ENCODE measurements at places on chromosomes 4 and X. TPM values are rescaled to one million over a fixed set of nuclear protein-coding genes. Genes with fewer than 3 reads are reported as not detected.

Gene NDNF
- not detected for total RNA-seq

Gene ACOX3
- total RNA-seq = 35.8 TPM

Gene ZRSR2
- 6.1 TPM for total RNA-seq

Gene MGARP
- 0.37 TPM for total RNA-seq

Gene SOX3
- not detected for total RNA-seq

Gene NRK
- total RNA-seq = 0.35 TPM

Gene MORC4
- total RNA-seq = 17.8 TPM

Gene APELA
- not detected for total RNA-seq

Gene AFM
- total RNA-seq = not detected

Gene UBE2K
- total RNA-seq = 19.6 TPM

Gene GYPB
- not detected for total RNA-seq

Gene CFAP47
- not detected for total RNA-seq

Gene DDX53
- total RNA-seq = not detected

Gene MAGEB1
- not detected for total RNA-seq

Gene HSFX4
- total RNA-seq = not detected

Gene PRDM8
- total RNA-seq = 0.70 TPM

Gene SLC9B1
- not detected for total RNA-seq

Gene LRP2BP
- total RNA-seq = 0.19 TPM

Gene WNK3
- 0.92 TPM for total RNA-seq
